ENCODE measurements at places on chromosomes 1 and 21.

- DNase-seq, result no peak
Measured at GRCh38 chr1:41109310-41110197, 88.0 kb upstream of the SLFNL1 start.

- DNase-seq, result no peak
Measured at GRCh38 chr1:38013227-38013622, 691 bp downstream of the UTP11 start.

DNA sequence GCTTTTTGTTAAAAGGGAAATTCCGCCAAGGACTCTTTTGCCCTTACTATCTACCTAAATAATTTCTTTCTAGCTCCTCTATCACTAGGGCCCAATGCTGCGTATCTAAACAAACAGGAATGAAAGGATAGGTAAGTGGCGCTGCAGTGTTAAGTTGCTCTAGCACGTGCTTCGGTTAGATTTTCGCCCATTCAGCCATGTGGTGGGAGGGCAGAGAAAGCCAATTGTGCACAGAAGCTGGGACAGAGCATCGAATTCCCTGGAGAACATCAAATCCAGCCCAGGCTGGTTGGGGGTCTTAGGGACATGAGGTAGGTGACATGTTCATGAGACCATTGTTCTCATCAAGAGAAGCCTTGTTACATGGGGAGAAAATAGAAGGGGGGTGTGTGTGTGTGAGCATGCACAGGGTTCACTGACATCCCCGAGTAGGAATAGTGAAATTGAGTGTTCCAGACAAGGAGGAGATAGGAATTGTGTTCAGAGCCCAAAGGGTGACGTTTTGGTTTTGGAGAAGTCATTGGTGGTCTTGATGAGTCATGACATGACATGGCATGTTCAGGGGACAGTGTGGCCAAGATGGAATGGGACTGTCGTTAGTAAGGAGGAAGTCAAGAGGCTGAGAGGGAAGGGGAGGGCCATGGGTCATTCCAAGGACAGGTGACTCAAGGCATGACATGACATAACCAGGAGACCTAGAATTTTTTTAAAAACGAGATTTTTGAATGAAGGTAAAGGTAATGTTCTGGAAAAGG lies 107.1 kb downstream of the TLR5 start:
- no peak for DNase-seq

DNA sequence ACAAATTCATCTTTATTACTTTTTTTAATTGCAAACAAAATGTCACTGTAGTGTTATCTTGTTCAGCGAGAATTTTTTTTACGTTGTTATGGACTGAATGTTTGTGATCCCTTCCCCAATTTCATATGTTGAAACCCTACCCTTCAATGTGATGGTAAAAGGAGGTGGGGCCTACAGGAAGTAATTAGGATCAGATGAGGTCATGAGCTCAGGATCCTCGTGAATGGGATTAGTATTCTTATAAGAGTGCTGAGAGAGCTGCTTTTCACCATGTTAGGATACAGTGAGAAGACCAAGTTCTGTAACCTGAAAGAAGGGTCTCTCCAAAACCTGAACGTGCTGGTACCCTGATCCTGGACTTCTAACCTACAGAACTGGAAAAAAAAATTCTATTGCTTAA lies 646.0 kb upstream of the TMPRSS15 start:
- DNase-seq, result no peak

DNA sequence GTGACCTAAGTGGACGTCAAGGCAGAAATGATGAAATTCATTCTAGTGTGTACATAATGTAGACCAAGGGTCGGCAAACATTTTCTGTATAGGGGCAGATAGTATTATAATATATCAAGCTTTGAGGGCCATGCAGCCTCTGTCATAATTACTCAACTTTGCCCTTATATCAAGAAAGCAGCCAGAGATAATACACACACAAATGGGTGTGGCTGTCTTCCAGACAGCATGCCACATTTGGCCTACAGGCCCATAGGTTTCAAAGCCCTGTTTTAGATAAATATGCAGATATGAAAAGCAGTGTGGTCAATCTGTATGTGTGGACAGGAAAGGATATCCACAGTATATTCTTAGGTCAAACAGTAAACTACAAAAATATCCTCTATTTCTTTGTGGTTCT lies 320.1 kb upstream of the FMN2 start:
- no peak for DNase-seq

DNA sequence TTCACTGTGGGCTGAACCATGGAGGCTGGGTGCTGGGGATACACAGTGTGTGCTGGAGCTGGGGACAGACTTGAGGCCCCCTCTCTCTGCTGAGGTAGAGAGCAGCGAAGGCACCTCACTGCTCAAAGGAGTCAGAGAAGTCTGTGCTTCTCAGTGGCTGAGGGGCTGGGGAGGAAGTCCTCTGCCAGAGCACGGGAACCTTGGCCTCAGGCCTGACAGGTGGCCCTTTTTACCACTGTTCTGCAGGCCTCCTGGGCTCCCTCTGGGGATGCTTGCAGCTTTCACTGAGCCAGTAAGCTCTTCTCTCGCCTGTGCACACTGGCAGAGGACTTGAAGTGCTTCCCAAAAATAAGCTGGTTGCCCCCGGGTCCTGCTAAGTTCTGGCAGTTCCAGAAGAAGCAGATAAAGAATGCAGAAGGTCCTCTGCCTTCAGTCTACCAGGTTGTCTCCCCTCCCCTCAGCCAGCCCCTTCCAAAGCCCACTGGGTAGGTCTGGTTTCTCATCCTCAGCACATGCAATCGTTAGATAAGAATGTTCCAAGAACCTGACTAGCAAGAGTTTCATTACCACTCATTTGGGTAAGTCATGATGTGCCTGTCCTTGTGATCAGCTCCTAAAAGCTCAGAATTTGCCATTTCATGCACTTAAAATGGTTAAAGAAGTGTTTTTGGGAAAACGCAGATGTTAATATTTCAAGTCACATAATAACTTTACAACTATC lies 53.9 kb downstream of the TENT5C start:
- no peak for DNase-seq
